ENCODE measurements at places on chromosomes 12 and 14.

DNA sequence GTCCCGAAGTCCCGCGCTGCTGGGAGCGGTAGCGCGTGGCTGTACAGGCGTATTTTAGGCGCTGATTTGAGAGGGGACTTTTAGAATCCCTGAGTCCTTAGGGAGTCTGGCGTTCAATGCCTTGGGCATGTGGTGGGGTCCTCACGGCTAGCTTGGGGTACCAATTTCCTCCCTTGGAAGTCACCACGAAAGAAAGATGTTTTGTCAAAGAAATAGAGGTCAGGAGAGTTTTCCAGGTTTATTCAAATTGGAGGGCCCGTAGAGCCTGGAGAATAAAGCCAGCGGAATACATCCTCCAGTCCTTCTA is 63.9 kb downstream of the KLHL28 start:
- no peak for DNase-seq

DNA sequence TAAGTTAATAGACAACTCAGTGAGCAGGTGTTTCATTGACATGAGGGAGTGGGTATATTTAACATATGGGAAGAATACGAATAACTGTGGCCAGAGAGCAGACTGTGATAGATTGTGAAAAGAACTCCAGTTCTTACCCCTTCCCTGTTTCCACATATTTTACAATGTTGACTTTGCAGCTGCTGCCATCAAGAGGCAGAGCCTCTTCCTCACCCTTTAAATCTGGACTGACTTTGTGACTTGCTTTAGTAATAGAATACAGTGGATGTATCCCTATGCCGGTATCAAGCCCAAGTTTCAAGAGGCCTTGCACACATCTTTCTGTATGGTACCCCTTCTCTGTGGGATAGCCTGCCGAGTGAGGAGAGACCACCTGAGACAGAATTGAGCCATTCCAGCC is 356.7 kb downstream of the ETNK1 start:
- DNase-seq: no peak

DNA sequence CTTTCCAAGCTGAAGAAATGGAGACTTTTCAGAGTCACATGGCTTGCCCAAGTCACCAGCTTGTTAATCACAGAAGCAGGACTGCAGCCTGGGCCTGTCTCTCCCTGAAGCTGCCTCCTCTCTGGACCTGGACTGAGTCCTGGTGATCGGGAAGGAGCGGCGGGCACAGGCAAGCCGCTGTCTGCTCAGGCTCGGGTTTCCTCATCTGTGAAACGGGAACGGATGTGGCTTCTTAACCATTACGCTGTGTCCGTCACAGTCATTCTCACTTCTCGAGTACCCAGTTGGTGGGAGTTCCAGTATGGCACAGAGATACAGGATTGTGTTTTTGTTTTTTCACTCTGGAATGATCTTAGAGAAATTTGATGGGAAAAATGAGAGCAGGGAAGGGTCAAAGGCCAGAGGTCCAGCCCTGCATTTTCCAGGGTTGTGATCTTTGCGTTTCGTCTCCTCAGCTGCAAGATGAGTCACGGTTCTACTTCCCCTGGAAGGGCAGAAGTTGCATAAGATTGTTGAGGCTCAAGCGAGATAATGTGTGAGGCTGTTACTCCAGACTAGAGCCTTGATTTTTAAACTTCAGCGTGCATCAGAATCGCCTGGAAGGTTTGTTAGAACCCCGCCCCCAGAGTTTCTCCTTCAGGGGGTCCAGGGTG is 7.6 kb upstream of the LRTM2 start:
- no peak for DNase-seq

- peak; percentile 50 for DNase-seq
These were observed 1.7 kb downstream of the ANGEL1 start for GRCh38 chr14:76810953-76811400.

DNA sequence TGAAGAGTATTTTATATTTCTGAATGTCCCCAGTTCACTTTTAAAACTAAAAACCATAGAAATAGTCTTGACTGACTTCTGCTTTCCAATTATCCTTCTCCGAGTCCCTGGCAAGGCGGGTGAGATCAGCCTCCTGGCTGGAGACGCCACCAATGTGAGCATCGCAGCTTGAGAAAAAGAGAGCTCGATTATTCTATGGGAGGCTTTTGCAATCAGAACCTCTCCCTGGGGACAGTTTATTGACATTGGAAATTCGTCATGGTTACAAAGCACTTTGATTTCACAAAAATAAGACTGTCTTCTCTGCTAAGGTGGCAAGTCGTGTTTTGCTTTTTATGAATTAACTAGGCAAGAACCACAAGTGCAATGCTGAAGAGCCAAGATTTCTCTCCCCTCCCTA is 23.6 kb upstream of the GPHB5 start:
- DNase-seq: no peak

DNA sequence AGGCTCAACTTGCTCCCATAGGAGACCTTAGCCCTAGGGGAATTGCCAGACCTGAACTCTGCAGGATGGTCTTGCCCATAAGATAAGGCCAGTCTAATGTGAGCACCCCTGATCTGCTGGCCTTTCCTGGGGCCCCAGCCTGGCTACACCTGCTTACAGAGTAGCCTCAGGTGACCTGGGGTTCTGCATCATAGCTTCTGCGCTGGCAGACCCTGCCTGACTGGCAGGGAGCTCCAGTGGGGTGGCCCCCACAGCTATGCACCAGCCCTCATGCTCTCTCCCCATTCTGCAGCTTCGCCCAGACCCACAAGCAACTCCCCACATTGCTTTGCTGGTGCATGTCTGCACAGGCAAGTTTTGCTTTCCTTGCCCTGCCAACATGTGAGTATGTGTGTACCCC is 371.3 kb upstream of the CLEC14A start:
- no peak for DNase-seq

- no peak for DNase-seq
These were observed 25.4 kb downstream of the IL31 start for GRCh38 chr12:122148657-122149056.

DNA sequence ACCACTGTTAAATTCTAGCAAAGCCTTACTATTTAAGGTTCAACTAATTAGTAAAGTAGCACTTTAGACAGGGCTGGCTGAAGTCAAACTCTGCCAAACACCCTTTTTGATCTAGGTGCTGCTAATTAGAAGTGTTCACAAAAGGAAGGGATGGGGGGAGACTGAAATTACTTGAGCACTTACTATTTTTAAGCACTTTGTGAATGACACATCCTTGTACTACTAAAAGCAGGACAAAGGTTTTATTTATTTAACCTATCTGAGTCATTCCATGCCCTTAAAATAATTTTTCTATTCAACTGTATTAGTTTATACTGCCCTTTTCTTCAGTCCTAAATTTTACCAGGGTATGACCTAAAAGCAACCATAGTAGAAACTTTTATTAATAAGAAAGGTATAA is 20.1 kb downstream of the MBIP start:
- peak; percentile 5 for DNase-seq

DNA sequence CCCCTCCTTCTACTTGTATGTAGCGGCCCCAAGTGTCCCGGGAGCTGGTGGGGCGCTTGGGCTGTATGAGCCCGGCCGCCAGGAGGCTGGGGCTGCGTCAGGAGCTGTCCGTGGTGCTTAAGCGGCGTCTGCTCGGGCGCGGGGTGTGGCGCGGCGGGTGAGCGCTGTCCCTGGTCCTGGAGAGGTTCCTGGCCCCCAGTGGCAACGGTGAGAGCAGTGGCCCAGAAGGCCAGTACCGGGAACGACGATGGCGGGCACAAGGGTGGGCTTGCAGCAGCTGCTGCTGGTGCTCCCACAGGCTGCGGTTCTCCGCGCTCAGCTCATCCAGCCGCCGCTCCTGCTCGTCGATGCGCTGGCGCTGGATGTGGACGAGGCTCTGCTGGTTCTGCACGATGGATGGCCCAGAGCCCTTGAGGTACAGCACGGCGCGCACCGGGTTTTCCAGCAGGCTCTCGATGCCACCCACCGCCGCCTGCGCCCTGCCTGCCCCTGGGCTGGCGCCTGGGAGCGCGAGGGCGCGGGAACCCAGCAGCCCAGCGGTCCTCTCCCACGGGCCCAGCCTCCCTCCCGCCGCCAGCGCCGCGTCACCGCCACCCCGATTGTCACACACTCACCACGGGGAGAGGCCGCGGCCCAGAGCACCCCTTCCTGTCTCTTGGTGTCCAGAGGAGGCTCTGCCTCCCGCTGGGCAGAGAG is 41.9 kb upstream of the FKBP4 start:
- DNase-seq: peak; percentile 89

- DNase-seq: no peak
These were observed 3.5 kb upstream of the CLEC1A start for GRCh38 chr12:10102322-10102721.

- DNase-seq: no peak
These were observed 709.3 kb upstream of the STXBP6 start for GRCh38 chr14:25759256-25759655.

GRCh38 chr14:91390165-91390778 is 27.3 kb downstream of the CCDC88C start:
- DNase-seq: no peak

GRCh38 chr12:55915482-55915859 is 12.2 kb downstream of the PYM1 start:
- no peak for DNase-seq

- DNase-seq: no peak
These were observed 1206.0 kb upstream of the FLRT2 start for GRCh38 chr14:84323978-84324377.

DNA sequence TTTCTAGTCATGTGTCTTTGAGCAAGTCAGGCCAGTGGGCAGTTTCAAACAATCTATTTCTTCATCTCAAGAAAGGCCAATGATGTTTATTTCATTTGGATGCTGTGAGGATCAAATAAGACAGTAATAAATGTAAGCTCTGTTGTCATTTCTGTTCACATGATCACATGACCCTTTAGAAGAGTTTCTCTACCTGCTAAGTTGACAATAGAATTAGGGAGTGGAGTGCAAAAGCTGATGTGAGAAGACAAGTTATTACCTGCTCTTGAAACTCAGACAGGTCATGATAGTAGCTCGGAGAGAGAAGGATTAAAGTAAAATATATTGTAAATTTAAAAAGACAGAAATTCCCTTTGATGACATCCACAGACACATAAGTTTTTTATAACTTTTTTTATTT is 37.3 kb upstream of the DCN start:
- no peak for DNase-seq

DNA sequence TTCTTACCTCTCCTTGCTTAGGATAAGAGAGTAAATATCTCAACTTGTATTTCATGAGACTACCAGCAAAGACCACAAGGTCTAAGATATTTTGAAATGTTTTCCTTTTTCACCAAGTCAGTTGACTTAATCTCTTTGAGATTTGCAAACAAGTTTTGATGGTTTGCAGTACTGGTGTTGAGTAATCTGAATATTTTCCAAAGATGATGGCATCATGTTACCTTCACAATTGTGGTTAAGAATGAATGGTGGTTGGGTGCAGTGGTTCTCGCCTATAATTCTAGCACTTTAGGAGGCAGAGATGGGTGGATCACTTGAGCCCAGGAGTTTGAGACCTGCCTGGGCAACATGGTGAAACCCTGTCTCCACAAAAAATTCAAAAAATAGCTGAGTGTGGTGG is 225.7 kb downstream of the TMTC2 start:
- no peak for DNase-seq

DNA sequence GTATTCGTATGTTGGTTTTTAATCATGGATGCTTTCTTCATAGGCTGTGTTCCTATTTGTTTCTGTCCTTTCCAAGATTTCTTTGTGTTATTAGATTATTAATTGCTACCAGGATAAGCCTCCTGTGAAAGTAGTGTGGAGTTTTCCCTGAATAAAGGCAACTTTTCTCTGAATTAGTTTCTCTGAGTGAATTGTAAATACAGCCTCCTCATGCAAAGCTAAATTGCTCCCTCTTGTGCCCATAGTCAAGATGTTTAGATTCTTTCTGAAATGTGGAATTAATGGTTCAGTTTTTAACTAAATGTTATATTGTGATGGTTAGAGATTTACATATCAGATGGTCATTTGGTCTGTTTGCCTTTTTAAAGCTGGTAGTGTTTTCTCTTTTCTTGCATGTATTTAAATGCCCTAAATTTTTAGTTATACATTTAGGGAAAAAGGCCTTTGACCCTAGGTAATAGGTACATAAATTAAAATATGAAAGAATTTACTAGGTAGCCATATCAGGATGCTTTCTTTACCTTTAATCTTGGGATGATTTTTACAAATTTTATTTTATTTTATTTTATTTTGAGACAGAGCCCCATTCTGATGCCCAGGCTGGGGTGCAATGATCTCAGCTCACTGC is 8.9 kb downstream of the APAF1 start:
- DNase-seq: peak; percentile 55

DNA sequence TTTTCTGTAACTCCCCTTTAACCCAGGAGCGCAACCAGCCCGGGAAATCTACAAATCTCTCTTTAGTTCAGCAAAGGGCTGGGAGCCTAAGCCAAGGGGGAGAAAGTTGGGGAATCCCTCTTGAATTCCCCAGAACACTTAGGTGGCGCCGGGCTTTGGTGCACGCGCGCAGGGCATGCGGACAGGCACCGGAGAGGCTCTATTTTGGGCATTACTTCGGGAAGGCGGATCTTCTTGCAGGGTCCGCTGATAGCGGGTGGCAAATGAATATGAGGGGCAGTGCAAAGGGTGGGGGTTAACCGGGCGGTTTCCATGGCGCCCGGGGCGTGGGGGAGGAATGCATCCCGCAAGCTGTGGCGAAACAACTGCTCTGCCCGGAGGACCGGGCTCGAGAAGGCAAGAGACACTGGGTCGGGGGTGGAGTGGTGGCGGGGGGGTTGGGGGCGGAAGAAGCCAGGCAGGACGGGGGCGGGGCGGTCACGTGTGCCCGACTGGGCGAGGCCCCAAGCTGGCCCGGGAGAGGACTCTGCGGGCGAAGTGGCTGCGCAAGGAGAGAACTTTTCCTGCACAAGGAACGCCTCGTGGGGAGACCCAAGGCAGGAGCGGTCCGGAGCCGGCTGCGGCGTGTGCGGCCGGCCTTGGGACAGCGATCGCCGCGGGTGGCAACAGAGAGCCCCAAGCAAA is at the start of gene FLVCR2:
Gene FLVCR2, plus strand, starts transcription at position 519 of the 684 bp plus-strand sequence. CDS start 353 bp downstream, outside the sequence.
- DNase-seq: peak; percentile 86

- DNase-seq: no peak
These were observed 11.3 kb downstream of the KMT5A start for GRCh38 chr12:123395236-123395635.

DNA sequence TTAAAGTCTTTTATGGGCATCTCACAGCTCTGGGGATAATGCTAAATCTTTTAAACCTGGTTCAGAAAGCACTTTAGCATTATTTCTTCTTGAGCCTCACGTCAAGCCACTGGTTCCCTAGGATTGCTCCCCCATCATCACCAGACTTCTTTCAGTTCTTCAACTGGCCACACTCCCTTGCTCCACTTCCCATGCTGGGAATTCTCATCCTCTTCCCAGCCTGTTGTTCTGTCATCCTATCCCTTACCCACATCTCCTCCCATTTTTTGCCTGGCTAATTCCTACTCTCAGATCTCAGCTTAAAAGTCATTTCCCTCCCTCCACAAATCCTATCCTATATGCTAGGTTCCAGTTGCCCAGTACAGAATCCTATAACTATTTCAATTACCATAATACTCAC is 14.4 kb downstream of the FERMT2 start:
- no peak for DNase-seq

DNA sequence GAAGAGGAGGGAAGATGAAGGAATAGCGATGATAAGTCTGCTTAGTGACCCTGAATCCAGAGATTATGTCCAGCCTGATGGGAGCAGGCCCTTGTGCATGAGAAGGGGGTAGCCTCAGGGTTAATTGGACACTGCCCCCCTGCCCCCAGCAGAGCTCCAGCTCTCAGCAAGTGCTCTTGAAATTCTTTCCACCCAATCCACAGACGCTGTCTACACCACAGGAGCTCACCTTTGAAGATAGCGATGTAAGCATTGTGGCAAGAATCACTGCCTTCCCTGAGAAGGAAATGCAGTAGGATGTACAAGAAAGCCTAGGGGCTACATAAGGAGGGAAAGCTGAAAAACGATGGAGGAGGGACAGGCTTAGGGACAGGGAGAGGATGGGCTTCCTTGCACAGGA is 39.4 kb downstream of the CRACR2A start:
- no peak for DNase-seq
